ENCODE measurements at places on chromosomes 4 and X.

- no peaks in the 10 kb centered on the region for H3K27me3 ChIP-seq
- H3K4me1 ChIP-seq: no peaks in the 10 kb centered on the region
- H3K36me3 ChIP-seq: no peaks in the 10 kb centered on the region
- no peak for DNase-seq
- no peak overlapping the region for H3K27ac ChIP-seq
These were observed 131.9 kb downstream of the FHIP1A start for GRCh38 chr4:151540728-151541388.

GRCh38 chr4:25842229-25842845 lies 20.5 kb downstream of the SEL1L3 start:
- no peaks in the 10 kb centered on the region for H3K36me3 ChIP-seq
- no peak for DNase-seq
- no peak overlapping the region for H3K4me3 ChIP-seq
- H3K4me1 ChIP-seq: no peaks in the 10 kb centered on the region

DNA sequence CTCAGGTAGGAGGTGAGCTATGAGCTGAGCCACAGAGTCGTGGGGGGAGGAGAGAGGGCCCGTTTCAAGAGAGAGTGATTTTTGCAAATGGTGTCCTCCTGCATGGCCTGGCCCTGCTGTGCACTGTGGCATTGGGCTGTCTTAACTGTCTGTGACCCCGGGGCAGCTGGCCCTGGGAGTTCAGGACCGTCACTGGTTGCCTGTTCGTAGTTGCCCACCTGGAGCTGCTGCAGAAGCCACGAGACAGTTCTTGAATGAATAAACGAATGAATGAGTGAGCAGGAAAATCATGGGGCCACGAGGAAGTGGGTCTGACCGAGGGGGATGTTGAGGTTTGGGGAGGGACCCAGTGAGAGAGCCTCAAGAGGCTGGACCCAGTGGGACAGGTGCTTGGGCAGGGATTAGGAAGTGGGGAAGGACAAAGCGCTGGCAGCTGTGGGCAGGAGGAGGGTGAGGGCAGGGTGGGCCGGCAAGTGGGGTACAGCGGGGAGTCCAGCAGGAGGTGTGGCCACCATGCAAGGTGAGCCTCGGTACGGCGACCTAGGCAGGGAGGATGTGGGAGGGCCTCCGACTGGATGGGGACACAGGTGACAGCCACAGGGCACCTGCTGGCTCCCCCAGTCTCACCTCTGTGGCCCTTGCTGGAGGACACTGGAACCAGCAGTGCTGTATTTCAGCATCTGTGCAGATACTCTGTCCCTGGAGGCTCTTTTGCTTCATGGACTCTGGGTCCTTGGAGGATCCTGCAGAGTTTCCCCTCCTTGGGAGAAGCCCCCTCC lies 10.2 kb downstream of the RGS12 start:
- no peak overlapping the region for H3K27ac ChIP-seq
- peaks cover 1% of the 10 kb centered on the region for H3K36me3 ChIP-seq
- no peak for DNase-seq
- no peaks in the 10 kb centered on the region for H3K27me3 ChIP-seq
- peaks cover 39% of the 10 kb centered on the region for H3K4me1 ChIP-seq

DNA sequence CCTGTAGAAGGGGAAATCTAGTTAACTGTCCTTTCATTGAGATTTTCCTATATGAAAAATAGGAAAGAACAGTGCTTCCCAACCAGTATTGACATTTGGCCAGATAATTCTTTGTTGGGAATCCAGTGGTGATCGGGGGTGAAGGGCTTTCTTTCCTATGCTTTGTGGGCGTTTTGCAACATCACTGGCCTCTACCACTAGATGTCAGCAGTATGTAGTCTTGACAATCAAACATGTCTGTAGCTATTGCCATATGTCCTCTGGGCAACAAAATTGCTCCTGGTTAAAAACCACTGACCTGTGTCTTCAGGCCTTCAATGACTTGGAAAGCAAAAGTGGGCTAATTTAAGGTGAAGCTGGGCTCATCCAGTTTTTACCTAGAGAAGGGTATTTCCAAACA lies 658.5 kb downstream of the DACH2 start:
- no peak overlapping the region for H3K27ac ChIP-seq
- no peaks in the 10 kb centered on the region for H3K27me3 ChIP-seq
- no peak overlapping the region for H3K4me3 ChIP-seq
- no peaks in the 10 kb centered on the region for H3K4me1 ChIP-seq

DNA sequence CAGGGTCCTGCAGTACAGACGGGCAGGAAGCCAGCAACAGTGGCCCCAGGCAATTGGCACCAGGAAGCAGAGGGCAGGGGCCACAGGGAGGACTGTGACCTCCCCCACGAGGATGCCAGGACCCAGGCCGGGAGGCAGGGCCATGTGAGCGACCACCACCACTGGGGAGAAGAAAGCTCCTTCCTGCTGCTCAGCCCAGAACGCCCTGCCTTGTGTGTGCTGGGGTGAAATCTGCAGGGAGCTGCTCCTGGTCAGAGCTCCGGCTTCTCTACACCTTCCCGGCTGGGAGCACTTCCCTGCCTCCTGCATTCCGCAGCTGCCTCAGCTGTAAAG lies 100.4 kb downstream of the HMX1 start:
- DNase-seq: no peak
- no peak overlapping the region for H3K27ac ChIP-seq
- H3K4me1 ChIP-seq: no peaks in the 10 kb centered on the region
- no peak overlapping the region for H3K4me3 ChIP-seq

DNA sequence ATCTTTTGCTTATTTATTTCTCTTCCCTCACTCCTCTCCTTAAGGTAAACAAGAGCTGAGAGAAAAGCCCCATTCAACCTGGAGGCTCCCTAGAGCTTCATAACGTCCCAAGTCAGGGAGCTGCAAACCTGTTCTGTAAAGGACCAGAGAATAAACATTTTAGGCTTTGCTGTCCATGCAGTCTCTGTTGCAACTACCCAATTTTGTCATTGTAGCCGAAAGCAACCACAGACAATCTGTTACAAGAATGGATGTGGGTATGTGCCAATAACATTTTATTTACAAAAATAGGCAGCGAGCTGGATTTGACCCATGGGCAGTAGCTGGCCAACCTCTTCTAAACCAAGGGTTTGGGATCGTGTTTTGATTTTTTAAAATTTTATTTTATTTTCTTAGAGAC lies 71.3 kb upstream of the TBL1X start:
- no peak overlapping the region for H3K27ac ChIP-seq
- no peak for DNase-seq
- peaks cover 14% of the 10 kb centered on the region for H3K4me1 ChIP-seq

- no peak for DNase-seq
- no peak overlapping the region for H3K4me3 ChIP-seq
- no peak overlapping the region for H3K27ac ChIP-seq
- 0 out of 2 replicates have a peak, but pooled peaks cover 3% of the 10 kb centered on the region for H3K4me1 ChIP-seq
- no peaks in the 10 kb centered on the region for H3K27me3 ChIP-seq
- H3K36me3 ChIP-seq: peaks cover 67% of the 10 kb centered on the region
These were observed 44.5 kb downstream of the SLC2A9 start for GRCh38 chr4:9976781-9977180.

- H3K4me1 ChIP-seq: peaks cover 36% of the 10 kb centered on the region
- H3K27me3 ChIP-seq: peaks cover 64% of the 10 kb centered on the region
- no peaks in the 10 kb centered on the region for H3K36me3 ChIP-seq
- DNase-seq: no peak
These were observed 2.0 kb downstream of the SETD7 start for GRCh38 chr4:139553751-139554641.

DNA sequence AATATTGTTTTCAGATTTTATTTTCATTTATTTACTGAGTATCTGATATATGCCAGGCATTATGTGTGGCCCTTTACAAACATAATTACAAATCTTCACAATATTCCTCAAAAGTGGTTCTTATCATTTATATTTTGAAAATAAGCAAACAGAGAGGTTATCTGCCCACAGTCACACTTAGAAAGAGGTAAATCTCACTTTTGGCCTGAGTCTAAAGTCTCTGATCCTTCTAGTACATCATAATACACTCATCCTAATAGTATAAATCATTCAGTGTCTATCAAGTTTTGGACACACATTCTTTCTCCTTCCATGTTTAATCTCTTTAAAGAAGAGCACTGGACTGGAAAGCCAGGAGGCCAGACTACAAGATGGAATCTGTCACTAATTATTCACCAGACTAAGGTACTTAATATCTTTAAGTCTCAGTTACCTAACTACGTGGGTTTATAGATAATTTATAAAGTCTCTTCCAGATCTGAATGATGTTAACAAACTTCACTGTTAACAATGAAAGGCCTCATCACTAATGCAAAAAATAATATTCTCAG lies 281.3 kb downstream of the PPP3CA start:
- no peak overlapping the region for H3K27ac ChIP-seq
- no peaks in the 10 kb centered on the region for H3K36me3 ChIP-seq
- no peaks in the 10 kb centered on the region for H3K27me3 ChIP-seq
- DNase-seq: no peak
- no peak overlapping the region for H3K4me3 ChIP-seq

GRCh38 chr4:99264927-99265326 lies 25.9 kb downstream of the ADH1A start:
- no peak for DNase-seq
- no peaks in the 10 kb centered on the region for H3K36me3 ChIP-seq
- no peak overlapping the region for H3K27ac ChIP-seq
- H3K4me3 ChIP-seq: no peak overlapping the region

Measured in HepG2 (cell line).